ENCODE measurements at places on chromosomes 13 and 19.

DNA sequence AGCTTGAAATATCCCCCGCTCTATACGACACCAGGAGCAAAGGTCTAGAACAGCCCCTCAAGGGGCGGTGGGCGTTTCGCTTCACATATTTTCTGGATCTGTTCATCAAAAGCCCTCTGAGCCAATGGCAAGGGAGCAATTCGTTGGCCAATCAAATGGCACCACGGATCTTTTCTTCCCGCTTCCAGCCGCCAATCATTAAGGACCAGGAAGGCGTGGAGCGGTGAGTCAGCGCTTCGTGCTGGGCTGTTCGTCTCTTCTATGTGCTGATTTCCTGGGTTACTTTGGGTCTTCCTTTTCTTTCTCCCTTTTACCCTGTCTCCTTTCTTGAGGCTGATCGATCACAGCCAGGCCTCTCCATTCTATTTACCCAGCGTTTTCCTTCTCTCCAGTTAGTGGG lies at the start of gene NLRP4:
TSS of gene NLRP4 (plus strand) at position 201 of the 400 bp plus-strand sequence. CDS start 15,541 bp downstream, outside the sequence.
- ATAC-seq, result no peak

- ATAC-seq, result no peak
Measured at GRCh38 chr13:26523007-26523406, 34.5 kb upstream of the WASF3 start.

- ATAC-seq, result no peak
Measured at GRCh38 chr13:107251341-107251740, 683.4 kb upstream of the ARGLU1 start.

- ATAC-seq, result no peak
Measured at GRCh38 chr19:48636859-48637448, at the start of gene DBP. DBP (minus strand) TSS chr19:48637379; CDS start chr19:48636994, 385 bp downstream.

DNA sequence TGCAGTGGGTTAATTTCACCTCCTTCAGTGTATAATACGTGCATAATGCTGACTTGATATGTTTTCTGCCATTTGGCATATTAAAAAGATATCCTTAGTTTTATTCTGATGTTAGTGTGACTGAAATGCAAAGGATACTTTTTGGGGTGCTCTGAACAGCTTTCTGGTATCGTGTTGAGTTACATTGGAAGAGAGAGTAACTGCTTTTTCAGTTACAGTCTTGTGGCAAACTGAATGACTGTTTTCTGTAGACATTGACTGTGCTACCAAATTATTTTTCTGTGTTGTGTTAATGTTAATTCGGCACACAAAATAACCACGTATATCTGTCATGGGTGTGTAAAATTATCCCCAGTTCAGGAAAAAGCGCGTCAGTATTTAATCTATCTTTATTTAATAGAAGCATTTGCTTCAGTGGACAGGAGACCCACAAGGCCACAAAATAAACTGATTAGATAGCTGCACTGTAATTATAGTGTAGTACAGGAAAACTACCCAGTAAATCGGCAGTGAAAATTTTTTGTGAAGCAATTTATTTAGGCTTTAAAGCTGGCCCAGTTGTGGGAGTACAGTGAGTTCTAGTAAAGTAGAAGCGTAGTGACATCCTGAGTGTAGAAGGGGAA lies 2.5 kb downstream of the URI1 start:
- peak; percentile 31 for ATAC-seq

- ATAC-seq, result no peak
Measured at GRCh38 chr13:60794751-60795150, 397.7 kb downstream of the TDRD3 start.

DNA sequence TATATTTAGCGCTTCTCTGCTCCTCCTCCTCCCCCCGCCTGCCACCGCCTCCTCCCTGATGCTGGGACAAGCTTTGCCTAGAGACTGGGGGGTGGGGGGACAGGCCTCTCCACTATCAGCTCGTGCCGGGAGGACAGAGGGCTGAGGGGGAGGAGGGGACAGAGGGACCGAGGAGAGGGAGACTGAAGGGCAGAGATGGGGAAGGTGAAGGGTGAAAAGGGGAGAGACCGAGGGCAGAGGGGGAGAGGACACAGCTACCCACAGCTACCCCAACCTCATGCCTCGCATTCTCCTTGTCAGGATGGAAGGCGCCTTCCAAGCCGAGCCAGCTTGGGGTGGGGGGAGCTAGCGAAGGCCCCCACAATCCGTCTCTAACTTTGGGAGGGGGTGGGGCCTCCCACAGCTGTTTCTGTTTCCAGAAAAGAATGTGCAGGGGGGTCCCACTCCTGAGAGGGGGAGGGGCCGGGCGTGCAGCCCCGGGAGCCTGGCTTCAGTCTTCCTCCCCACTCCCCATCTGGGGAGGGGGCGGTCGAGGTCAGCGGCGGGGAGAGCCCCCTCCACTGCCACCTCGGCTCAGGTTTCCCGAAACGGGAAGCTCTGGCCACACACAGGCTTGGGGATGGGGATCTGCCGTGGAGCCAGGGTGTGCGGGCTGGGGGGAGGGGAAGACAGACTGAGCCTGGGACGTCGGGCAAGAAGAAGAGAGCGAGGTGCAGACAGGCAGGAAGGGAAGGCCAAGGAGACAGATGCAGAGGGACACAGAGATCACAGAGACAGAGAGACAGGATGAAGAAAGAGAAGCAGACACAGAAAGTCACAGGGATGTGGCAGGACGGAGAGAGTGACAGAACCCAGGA lies 1.6 kb downstream of the DACT3 start:
- ATAC-seq, result no peak

DNA sequence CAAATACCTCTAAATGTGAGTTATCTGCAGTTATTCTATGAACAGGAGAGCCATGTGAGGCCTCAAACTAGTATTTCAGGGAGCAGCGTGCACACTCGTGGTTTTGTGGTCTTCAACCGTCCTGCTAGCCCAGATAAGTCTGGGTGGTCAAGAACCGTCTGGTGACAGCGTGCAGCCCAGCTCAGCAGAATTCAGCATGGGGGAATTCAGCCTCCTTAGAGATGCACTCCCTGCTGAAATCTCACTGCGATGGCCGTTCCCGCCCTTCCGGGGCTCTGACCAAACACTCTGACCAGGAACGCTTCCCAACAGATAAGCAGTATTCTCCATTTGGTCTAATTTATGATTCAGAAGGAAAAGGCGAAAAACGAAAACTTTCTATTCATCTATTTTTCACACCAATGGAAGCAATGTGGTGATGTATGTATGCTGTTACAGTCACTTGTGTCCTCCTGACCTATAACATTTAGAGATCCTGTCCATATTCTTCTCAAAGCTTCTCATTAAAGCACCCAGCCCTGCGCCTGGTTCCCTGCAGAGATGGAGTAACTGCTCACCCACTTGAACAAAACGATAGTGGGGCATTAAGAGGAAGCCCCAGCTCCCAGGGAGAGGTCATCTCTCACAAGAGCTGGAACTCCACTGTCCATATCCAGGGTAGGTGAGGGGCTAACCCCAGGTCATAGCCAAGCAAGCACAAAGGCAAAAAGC lies 2.9 kb downstream of the ANKRD27 start:
- ATAC-seq, result no peak

- no peak for ATAC-seq
Measured at GRCh38 chr13:25330541-25330940, 29.1 kb downstream of the NUP58 start.

DNA sequence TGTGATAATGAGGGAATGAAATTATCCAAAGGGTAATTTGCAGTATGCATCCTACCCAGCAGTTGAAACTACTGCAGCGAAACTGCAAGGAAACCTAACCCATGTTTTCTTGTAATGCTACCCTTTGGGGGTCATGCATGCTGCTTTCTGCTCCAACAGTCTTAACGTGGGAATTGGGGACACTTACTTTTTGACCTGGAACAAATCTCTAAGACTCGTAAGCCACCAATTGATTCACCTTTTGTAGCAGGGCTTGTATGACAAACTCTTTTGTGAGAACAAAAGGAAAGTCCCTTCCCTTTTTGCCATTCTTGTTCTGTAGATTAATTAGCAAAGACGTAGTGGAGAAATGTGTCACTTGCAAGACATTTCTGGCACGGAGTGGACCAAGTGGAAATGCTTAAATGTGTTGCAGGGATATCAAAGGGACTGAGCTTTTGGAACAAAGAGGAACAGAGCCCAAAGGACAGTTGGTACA lies 27.4 kb downstream of the LRCH1 start:
- ATAC-seq, result peak; percentile 58

- no peak for ATAC-seq
Measured at GRCh38 chr13:97275776-97276501, 53.8 kb downstream of the MBNL2 start.

DNA sequence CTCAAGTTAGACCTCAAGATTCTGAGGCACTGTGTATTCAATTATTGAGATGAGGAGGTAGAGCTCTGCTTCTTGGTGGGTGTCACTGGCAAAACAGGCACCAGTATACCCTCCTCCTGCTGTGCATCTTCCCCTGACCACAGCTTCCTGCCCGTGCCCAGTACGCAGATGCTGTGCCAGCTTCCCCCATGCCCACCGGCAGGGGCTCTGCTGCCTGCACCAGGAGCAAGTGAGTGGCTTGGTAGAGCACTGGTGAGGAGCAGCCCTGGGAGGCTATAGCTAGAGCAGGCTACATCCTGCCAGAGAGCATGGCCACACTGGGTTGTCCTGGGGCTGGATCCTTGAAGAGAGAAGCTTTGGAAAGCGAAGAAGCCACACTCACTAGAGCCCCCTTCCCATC lies 21.0 kb upstream of the RNF17 start:
- no peak for ATAC-seq

DNA sequence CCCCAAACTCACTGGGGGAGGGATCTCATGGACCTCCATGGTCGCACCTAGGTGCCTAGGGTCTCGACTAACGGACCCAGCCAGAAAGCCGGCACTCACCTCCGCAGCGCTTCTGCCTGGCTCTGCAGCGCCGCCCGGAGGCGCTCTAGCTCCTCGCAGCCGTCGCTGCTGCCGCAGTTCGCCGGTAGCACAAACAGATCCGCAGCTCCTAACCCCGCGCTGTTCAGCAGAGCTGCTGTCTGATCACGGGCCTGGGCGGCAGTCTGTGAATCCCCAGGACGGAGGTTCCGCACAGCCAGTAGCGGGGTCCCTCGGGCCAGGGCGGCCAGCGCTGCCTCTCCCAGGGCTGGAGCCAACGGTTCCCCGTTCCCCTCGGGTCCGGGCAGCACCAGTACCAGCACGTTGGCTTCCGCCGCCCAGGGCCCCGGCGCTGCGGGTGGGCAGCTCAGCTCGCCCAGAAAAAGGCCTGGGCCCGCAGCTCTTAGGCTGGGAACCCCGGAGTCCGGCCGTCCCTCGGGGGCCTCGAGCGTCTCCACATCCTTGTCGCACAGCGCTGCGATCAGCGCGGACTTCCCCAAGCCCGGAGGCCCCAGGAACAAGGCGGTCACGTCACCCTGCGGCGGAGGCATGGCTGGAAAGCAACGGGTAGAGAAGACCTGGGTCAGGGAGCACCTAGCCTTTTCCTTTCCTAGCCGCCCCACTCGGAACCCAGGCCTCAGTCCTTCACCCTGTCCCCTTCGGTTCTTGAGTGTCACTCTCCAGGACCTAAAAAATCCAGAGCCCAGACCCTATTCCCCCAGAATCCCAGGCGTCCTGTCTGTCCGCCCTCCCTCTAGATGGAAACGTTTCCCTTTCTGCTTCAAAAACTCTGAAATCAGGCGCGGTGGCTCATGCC lies 977 bp downstream of the IRGQ start:
- peak; percentile 61 for ATAC-seq

GRCh38 chr13:44299152-44299943 lies 74.3 kb upstream of the SERP2 start:
- no peak for ATAC-seq

- no peak for ATAC-seq
Measured at GRCh38 chr13:96075953-96076543, 13.9 kb upstream of the HS6ST3 start.

GRCh38 chr13:24627946-24628345 lies 52.3 kb upstream of the ATP12A start:
- no peak for ATAC-seq

GRCh38 chr13:48349525-48349924 lies 46.0 kb downstream of the RB1 start:
- ATAC-seq, result no peak
